ENCODE measurements at places on chromosomes 7 and 10. TPM values are rescaled to one million over a fixed set of nuclear protein-coding genes. Genes with fewer than 3 reads are reported as not detected.

GRCh38 chr7:13108061-13108460, 420.6 kb downstream of the ARL4A start:
- DNase-seq, result no peak

DNA sequence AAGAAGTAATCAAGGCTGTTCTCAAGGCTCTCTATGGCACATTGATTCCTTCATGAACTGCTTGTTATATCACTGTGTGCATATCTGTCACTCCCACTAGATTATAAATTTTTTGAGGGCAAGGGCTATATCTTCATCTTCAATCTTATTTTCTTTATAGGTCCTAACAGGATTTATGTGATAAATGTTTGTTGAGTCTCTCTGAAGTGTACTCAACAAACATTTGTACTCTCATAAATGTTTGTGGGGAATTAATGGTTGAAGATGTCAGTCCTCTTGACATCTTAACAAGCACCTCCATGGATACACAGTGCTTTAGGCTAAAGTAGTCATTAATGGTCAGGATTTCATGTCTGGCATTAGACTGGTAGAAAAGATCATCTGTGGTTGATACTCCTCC, 143.2 kb downstream of the RNLS start:
- DNase-seq, result no peak

- peak; percentile 84 for DNase-seq
Measured at GRCh38 chr7:100705320-100705752, 585 bp upstream of the POP7 start.

GRCh38 chr7:54419209-54419608, 123.0 kb upstream of the VSTM2A start:
- DNase-seq, result no peak

DNA sequence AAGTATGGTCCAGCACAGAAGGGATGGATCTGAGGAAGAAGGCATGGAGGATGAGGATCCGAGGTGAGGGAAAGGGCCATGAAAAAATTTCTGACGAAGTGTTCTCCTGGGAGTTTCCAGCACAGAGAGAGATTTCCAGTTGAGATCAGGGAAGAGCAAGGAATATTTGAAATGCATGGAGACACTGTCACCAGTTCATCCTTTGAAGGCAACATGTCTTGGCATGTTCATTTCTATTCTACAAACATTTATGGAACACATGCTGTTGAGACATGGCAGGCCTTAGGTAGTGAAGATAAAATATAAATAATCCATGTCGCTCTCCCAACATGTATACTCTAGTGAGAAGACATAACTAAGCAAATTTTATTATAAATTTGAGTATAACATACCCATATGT, 234.0 kb upstream of the TCF7L2 start:
- no peak for DNase-seq

DNA sequence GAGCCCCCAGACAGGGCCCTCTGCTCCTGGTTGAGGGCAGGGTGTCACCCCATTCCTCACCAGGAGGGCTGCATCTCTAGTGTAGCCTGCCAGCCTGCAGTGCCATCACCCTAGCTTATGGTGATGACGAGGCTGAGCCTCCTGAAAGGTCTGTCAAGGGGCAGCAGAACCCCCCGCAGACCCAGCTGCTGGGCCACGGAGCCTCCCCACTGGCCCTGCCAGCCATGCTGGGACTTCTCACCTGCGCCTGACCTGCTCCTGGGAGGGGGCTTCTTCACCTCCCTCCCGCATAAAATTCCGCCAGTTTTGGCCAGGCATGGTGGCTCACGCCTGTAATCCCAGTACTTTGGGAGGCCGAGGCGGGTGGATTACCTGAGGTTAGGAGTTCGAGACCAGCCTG, 40.4 kb upstream of the RASGEF1A start:
- no peak for DNase-seq

- DNase-seq, result no peak
Measured at GRCh38 chr10:88525371-88526069, 57.6 kb downstream of the RNLS start.

DNA sequence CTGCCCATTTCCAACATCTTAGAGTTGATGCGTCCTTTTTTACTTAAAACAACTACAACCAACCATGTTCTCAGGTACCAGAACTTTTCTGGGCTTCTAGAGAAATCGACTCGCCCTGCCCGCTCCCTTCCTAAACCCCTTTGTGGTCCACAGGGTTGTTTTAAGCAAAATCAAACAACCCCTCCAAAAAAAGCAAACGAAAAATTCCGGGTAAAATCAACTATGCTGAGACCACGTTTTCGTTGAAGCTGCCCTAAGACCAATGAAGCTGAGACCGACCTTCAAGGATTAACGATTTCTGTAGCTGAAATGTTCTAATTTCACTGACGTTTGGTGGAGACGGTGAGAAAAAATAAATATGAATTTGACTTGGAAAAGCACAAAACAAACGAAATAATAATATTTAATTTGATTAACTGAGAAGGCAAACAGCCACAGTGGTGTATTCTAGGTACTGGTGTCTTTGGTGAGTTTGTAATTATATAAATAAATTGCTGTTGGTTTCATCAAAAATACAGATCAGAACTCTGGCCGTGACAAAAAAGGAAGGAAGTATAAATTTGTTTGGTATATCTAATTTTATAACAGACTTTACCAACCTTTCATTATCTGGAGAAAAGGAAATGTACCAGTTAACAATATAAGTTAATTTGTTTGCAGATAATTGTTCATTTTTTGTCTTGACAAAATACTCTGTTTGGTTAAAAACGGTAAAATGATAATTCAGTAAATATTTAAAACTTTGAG, 4.7 kb upstream of the IGF2BP3 start:
- peak; percentile 61 for DNase-seq

GRCh38 chr10:13750299-13751190, 163.8 kb downstream of the PRPF18 start:
- DNase-seq, result no peak

DNA sequence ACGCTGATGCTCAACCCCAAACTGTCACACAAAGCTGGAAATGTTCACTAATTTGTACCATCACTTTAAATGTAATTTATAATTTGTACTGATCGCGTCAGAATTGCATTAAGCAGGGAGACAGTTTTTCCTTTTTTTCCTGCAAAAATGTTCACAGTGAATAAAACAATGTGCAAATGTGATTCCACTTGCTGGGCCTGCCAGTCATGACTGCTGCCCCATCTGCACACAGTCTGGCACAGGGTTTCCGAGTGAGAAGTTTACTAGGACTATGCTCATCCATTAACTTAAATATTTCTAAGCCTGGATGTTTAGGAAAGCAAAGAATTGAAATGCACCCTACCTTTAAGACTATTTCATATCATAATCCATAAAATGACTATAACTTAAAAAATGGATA, 99.6 kb downstream of the SORBS1 start:
- no peak for DNase-seq

GRCh38 chr7:66167773-66168387, 37.3 kb upstream of the TPST1 start:
- DNase-seq, result no peak

DNA sequence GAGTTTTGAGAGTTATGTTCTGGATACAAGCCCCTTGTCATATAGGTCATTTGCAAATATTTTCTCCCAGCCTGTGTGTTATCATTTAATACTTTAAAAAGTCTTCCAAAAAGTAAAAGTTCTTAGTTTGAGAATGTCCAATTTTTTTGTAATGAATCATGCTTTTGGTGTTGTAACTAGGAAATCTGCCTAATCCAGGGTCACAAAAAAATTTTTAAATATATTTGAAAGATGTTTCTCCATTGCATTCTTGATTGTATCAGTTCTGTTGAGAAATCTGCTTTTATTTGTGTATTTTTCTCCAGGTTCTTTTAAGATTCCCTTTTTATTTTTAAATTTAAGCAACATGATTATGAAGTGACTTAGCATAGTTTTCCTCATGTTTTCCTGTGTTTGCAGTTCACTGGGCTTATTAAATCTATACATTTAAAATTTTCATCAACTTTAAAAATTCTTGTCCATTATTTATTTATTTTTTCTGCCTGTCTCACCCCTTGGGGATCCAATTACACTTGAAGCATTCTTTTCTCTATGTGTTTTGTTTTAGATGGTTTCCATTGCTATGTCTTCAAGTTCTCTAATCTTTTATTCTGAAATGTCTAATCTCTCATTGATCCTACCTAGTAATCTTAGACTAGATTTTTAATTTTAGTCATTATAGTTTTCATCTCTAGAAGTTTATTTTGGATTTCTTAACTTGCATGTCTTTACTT, 47.0 kb downstream of the CCDC71L start:
- DNase-seq, result no peak

DNA sequence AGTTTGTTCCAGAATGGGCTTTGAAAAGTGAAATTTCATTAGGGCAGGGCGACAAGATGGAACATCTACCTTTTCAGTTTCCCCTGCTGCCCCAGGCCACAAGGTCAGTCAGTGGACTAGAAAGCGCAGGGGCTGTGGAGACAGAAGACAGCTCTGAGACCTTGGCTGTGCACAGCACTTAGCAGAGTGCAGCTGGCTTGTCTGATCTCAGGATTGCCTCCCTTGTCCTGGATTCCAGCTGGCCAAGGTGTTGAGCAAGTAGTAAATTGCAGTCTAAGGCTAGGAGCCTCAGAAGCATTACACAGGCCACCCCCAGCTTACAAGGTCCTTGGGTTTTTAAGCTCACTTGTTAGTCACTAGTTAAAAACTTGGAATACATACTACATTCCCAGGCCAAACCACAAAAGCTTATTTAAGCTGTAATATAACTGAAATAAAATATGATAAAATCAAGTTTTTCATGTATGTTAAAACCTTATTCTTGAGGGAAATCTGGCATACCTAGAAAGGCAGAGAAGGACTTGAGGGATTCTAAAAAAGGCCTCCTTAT, 67.3 kb upstream of the NPY start:
- no peak for DNase-seq

DNA sequence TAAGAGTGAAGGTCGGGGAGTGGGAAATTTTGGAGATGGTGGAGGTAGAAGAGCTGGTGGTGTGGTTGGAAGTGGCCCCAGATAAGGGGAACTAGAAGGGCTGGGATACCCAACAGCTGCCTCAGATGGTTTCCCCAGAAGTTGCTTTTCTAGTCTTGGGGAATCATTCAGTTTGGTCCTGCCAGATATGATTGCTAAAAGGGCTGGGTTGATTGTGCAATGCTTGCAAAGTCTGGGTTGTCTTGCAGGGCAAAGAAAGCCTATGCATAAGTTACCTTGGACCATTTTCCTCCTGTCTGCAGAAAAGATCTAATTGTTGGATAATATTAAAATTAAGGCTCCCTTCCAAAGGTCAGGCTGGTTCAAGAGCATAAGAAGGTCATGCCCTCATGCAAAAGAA, 213.8 kb upstream of the ZNF804B start:
- DNase-seq, result no peak

DNA sequence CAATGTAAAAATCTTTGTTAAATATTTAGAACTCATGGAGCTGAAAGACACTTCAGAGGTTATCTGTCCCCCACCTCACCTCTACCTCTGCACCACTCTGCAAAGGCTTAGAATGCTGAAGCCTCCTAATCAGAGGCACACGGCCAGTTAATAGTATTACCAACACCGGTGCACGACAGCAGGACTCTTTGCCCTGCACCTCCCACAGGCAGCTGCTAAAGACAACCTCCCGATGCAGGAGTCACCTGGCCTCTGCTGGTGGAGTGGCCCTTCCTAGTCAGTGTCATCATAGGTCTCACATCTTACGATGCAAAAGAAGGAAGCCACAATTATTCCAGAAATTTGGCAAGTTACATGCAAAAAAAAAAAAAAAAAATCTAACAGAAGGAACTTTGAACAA, 66.6 kb upstream of the MGMT start:
- no peak for DNase-seq

GRCh38 chr7:95599069-95599468, 2.8 kb upstream of the PDK4 start:
- no peak for DNase-seq

- no peak for DNase-seq
Measured at GRCh38 chr7:148803094-148803493, 81.0 kb downstream of the EZH2 start.

GRCh38 chr7:151252561-151252835, 4.0 kb upstream of the SMARCD3 start:
- DNase-seq, result no peak

- DNase-seq, result no peak
Measured at GRCh38 chr7:99314504-99314903, 11.2 kb upstream of the ARPC1A start.

- DNase-seq, result no peak
Measured at GRCh38 chr7:5691606-5692005, 89.9 kb downstream of the RNF216 start.

DNA sequence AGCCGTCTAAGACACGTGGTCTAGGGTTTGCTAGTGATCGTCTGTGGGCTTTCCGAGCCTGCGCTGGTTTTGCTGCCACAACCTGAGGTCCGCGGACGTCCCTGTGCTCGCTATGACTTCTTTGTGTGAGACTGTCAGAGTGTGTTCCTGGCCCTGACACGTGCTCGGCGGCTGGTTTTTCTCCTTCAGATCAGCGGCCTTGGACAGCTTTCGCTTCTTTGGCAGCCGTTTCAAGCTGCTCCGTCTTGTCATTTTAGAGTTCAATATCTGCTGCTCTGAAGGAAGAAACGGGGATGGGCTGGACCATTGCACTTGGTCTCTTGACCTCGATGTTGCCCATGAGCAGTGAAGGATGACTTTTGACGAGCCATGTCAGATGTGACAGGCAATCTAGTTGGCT, 147.3 kb downstream of the MGMT start:
- DNase-seq, result no peak

- no peak for DNase-seq
Measured at GRCh38 chr7:123329988-123330643, 130.3 kb upstream of the SLC13A1 start.

- no peak for DNase-seq
Measured at GRCh38 chr10:82968533-82968932, 1093.5 kb downstream of the NRG3 start.

Gene TRIM74
- total RNA-seq, result 1.6 TPM

Gene UNC5B
- not detected for total RNA-seq

Gene PDK4
- 7.1 TPM for total RNA-seq

Gene ZNF679
- not detected for total RNA-seq

Gene IPMK
- 8.6 TPM for total RNA-seq

Gene PPRC1
- total RNA-seq, result 36.3 TPM

Gene ZNF22
- total RNA-seq, result 31.4 TPM

Gene ANXA8
- total RNA-seq, result not detected

Gene CHN2
- total RNA-seq, result 0.86 TPM

Gene PRR15
- total RNA-seq, result not detected

Gene PPP1R17
- total RNA-seq, result 0.20 TPM

Gene PGAM2
- 2.9 TPM for total RNA-seq

Gene ZEB1
- 96.7 TPM for total RNA-seq
